ENCODE measurements at places on chromosomes 6 and 20. TPM values are rescaled to one million over a fixed set of nuclear protein-coding genes. Genes with fewer than 3 reads are reported as not detected.

GRCh38 chr20:10846766-10847165 is 173.0 kb upstream of the JAG1 start:
- no peak overlapping the region for H3K27ac ChIP-seq
- no peak for DNase-seq
- H3K4me3 ChIP-seq = no peak overlapping the region
- no peaks in the 10 kb centered on the region for H3K36me3 ChIP-seq

DNA sequence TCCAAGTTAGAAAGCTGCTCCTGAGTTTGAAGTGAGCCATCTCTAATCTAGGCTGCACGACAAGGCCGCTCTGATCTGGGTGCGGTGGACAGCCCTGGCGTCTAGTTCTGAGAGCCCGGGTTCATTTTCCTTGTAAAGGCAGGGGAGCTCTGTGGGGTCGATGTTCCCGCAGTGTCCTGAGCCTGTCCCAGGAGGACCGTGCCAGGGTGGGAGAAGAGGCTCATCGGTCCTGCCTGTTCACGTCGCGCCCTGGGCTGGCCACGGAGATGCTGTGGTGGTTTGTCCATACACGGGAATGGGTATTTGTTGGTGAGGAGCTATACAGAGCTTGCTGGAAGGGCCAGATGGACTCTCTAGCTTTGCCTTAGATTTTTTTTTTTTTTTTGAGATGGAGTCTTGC is 27.0 kb downstream of the PSMG4 start:
- H3K27me3 ChIP-seq = no peaks in the 10 kb centered on the region
- peaks cover 3% of the 10 kb centered on the region for H3K36me3 ChIP-seq
- H3K4me1 ChIP-seq = no peaks in the 10 kb centered on the region
- no peak overlapping the region for H3K4me3 ChIP-seq

DNA sequence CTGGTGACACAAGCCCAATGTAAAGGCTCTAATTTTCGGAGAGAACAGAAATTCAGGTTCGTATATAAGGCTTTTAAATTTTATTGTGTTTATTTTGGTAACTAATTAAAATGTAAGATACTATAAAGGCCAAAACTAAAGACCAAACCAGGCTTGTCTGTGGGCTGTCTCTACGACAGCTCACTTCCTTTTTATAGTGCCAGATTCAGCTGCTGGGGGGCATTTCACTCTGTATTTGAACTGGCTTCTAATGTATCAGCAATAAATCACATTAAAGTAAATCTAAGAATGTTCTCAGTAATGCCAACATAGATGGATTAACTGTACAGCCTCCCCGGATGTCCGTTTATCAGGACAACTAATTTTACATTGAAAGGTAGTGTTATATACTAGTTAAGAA is 31.1 kb upstream of the STXBP5 start:
- H3K4me1 ChIP-seq = no peaks in the 10 kb centered on the region
- no peak overlapping the region for H3K27ac ChIP-seq
- H3K4me3 ChIP-seq = no peak overlapping the region
- no peaks in the 10 kb centered on the region for H3K27me3 ChIP-seq

DNA sequence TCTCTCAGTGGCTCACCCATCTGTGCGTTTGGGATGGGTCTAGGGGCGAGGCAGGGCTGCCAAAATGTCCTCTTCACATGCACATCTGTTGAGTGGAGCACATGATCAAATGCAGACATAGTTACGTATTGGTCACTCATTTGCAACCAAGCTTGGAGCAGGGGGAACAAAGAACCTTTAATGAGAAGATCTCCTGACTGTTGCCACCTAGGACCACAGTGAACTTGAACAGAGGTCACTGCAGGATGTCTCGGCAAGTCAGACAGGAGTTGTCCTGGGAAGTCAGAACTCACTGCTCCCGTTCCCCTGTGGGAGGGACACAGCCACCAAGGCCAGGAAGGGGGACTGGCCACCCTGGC is 73.4 kb downstream of the SSR1 start:
- H3K27me3 ChIP-seq = no peaks in the 10 kb centered on the region
- no peak overlapping the region for H3K4me3 ChIP-seq
- DNase-seq = no peak
- H3K36me3 ChIP-seq = peaks cover 15% of the 10 kb centered on the region
- no peak overlapping the region for H3K27ac ChIP-seq
- H3K4me1 ChIP-seq = no peaks in the 10 kb centered on the region

DNA sequence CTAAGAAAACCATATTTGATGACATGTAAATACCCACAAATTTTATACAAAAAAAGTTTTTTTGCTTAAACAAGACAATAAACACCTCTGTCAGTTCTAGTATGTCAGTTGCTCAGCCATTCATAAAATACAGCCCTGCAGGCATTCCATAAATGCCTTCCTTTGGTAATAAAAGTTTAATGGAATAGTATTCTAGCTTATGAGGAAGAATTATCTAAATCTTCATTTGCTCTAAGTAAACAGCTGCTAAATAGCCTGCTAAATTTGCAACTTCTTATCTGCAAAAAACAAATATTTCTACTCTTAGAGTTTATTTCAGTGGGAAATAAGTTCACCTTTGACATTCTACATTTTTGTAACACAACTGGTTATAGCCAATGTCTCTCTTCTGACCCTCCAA is 108.8 kb downstream of the SMLR1 start:
- H3K4me3 ChIP-seq = no peak overlapping the region
- no peak for DNase-seq
- H3K27ac ChIP-seq = no peak overlapping the region
- H3K36me3 ChIP-seq = no peaks in the 10 kb centered on the region
- H3K4me1 ChIP-seq = no peaks in the 10 kb centered on the region

- H3K36me3 ChIP-seq = no peaks in the 10 kb centered on the region
- H3K27ac ChIP-seq = no peak overlapping the region
- H3K4me3 ChIP-seq = no peak overlapping the region
- no peak for DNase-seq
- H3K27me3 ChIP-seq = no peaks in the 10 kb centered on the region
Observed at GRCh38 chr6:141212296-141212695, 920.4 kb upstream of the GJE1 start.

ALDH8A1 gene
- 1.8 TPM for total RNA-seq

SIRT5 gene
- 12.2 TPM for total RNA-seq

ID1 gene
- total RNA-seq = 6.4 TPM

MCUR1 gene
- total RNA-seq = 6.0 TPM

SLC22A23 gene
- 0.79 TPM for total RNA-seq

OR2H2 gene
- total RNA-seq = not detected

OVOL2 gene
- not detected for total RNA-seq

ZNF334 gene
- total RNA-seq = 0.43 TPM

SMAP1 gene
- 28.6 TPM for total RNA-seq

Data from natural killer cell (primary cell).